ENCODE measurements at places on chromosomes 5 and 9. TPM values are rescaled to one million over a fixed set of nuclear protein-coding genes. Genes with fewer than 3 reads are reported as not detected.

- H3K27me3 ChIP-seq: peaks cover 12% of the 10 kb centered on the region
- H3K27ac ChIP-seq: no peak overlapping the region
- no peaks in the 10 kb centered on the region for H3K36me3 ChIP-seq
- H3K4me1 ChIP-seq: no peaks in the 10 kb centered on the region
- DNase-seq: peak; percentile 62
- H3K4me3 ChIP-seq: peak overlapping the region; percentile 8
These were observed 598.7 kb upstream of the SGCD start for GRCh38 chr5:155728146-155728856.

GRCh38 chr5:26833596-26833995 is 204.8 kb downstream of the CDH9 start:
- H3K4me3 ChIP-seq: no peak overlapping the region
- H3K27ac ChIP-seq: no peak overlapping the region
- no peaks in the 10 kb centered on the region for H3K4me1 ChIP-seq
- H3K27me3 ChIP-seq: no peaks in the 10 kb centered on the region
- H3K36me3 ChIP-seq: no peaks in the 10 kb centered on the region
- no peak for DNase-seq

GRCh38 chr9:90420211-90420610 is 222.4 kb downstream of the DIRAS2 start:
- no peaks in the 10 kb centered on the region for H3K4me1 ChIP-seq
- no peak for DNase-seq
- H3K36me3 ChIP-seq: no peaks in the 10 kb centered on the region
- H3K4me3 ChIP-seq: no peak overlapping the region
- no peaks in the 10 kb centered on the region for H3K27me3 ChIP-seq

- no peak overlapping the region for H3K4me3 ChIP-seq
- no peaks in the 10 kb centered on the region for H3K27me3 ChIP-seq
- no peak for DNase-seq
- H3K27ac ChIP-seq: no peak overlapping the region
These were observed 14.2 kb downstream of the CEMIP2 start for GRCh38 chr9:71754151-71754550.

GRCh38 chr9:134136118-134136995 is 475 bp downstream of the WDR5 start:
- no peaks in the 10 kb centered on the region for H3K27me3 ChIP-seq
- H3K4me3 ChIP-seq: peak overlapping the region; percentile 71
- peaks cover 10% of the 10 kb centered on the region for H3K36me3 ChIP-seq
- no peak for DNase-seq

GRCh38 chr5:136656811-136657210 is 291.5 kb upstream of the TRPC7 start:
- no peak overlapping the region for H3K27ac ChIP-seq
- no peaks in the 10 kb centered on the region for H3K27me3 ChIP-seq
- H3K36me3 ChIP-seq: no peaks in the 10 kb centered on the region
- no peak overlapping the region for H3K4me3 ChIP-seq

DNA sequence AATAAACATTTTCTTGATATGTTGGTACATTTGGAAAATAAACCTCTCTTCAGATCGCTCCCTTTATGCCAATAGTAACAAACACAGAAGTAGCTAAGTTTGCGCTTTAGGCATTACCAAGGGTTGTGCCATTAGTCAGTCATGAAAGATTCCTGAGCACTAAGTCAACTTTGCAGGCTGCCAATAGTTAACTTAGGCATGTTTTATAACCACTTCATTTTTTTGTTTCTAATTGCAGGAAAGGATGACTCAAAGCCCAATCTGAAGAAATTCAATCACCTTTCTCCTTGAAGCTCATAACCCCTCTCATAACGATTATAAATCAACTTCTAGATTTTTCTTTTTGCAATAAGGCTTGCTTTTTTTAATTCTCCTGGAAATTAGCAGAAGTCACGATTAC is 517.0 kb downstream of the AGTPBP1 start:
- no peaks in the 10 kb centered on the region for H3K36me3 ChIP-seq
- no peaks in the 10 kb centered on the region for H3K4me1 ChIP-seq
- no peak overlapping the region for H3K4me3 ChIP-seq
- no peak overlapping the region for H3K27ac ChIP-seq

DNA sequence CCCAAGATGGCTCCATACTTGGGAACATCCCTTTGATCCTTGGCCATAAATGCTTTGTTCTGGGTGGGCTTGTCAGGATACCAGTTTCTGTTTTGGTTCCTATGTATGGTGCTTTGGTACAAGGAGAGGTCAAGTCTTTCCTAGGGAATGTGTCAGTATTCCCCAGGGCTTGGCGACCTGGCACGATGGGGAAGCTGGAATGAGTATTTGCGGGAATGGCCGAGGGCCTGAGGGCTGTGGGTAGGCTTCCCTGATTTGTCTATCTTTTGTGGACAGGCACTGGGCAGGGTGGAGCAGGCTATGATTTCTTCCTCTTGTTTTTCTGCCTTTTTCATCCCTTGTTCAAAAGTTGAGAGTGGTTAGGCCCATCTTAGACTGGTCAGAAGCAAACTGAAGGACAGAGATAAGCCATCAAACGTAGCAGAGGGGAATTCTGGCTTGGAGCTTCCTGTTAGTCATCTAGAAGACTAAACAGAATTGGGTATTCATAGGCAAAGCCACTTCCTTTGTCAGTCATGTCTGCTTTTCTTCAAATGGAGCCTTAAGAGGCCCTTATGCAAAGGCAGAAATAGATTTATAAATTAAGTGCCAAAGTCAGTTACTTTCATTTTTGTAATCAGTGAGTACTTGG is 13.7 kb downstream of the DOCK2 start:
- H3K36me3 ChIP-seq: peaks cover 18% of the 10 kb centered on the region
- no peaks in the 10 kb centered on the region for H3K27me3 ChIP-seq
- H3K27ac ChIP-seq: peak overlapping the region; percentile 28
- DNase-seq: no peak

The TMC1 gene
- total RNA-seq: not detected

The CFAP77 gene
- not detected for total RNA-seq

The PRRT1B gene
- total RNA-seq: not detected

All from CD8-positive, alpha-beta memory T cell (primary cell).